DMS 273 treated with DMSO at 0.1 percent for 48 hours (cell line): ENCODE measurements at places on chromosomes 7 and 10.

DNA sequence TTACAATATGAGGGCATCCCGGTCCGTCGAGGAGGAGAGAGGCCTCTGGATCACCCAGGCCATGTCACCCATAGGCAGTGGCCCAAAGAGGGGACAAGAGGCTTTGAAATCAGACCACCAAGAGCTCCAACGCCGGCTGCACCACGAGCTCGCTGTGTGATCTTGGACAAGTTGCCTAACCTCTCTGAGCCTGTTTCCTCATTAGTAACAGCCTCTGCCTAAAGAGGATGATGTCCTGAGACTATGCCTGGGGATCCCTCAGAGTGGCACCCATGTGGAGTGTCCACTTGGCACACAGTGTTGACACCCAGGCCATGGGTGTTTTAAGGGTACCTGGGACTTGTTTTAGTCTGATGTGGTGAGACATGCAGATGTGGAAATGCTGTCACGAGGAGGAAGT is 50.8 kb downstream of the MICALL2 start:
- DNase-seq: no peak

GRCh38 chr7:73738220-73738611 is 386 bp downstream of the ABHD11 start:
- DNase-seq: no peak

DNA sequence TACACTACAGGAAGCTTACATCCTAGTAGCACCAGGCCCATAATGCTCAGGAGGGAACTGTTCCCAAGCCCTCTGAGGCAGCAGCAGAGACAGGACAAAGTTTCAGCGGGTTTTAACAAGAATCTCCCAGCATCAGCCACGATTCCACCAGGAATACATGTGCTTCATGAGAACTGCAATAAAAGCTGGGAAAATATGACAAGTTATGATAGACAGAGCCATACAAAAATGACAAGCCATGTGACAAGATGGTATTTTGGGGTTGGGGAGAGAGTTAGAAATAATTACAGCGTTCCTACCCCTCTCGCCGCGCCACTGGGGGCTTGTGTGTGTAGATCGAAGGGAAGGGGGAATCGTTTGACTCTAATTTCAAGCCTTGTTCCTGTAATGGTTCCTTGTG is 112.7 kb upstream of the CTBP2 start:
- DNase-seq: no peak

DNA sequence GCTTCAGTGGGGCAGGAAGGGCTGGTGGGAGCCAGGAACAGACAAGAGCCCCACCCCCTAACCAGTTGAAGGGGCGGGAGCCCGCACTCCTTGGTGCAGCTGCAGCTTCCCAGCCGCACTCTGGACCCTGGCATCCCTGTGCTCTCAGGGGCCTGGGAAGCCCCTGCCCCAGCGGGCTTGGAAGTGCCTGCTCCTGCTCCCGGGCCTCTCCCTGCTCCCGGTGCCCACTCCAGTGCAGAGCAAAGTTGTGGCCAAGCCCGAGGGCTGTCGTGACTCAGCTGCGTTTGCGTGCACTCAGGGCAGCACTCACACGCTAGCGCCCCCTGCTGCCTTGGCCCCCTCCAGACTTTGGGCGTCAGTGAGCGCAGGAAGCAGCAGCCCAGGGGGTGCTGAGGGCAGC is 883.8 kb downstream of the LRMDA start:
- DNase-seq: no peak

GRCh38 chr7:36129048-36129534 is 24.0 kb upstream of the EEPD1 start:
- no peak for DNase-seq
